ENCODE measurements at places on chromosomes 12 and 14.

DNA sequence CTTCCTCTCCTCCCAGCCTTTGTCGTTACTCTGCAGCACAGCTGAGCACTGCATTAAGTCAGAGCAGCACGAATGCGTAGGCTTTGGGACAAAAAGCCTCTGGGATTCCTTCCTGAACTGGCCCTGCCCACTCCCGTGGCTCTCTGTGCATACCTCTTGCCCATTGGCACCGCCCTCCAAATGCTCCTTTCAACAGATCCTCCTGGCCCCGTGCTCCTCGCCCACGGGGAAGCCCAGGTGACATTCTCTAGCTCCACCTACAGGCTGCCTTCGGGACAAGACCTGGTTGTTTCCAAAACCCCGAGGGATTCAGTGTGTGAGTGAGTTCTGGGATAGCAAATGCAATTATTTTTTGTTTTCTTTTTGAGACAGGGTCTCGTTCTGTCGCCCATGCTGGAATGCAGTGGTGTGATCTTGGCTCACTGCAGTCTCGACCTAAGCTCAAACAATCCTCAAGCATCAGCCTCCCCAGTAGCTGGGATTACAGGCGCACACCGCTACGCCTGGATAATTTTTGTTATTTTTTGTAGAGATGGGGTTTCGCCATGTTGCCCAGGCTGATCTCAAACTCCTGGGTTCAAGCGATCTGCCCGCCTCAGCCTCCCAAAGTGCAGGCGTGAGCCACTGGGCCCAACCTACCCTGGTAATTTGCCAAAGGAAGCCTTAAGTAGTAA, 17.9 kb upstream of the TDRD9 start:
- no peaks in the 10 kb centered on the region for H3K4me1 ChIP-seq
- no peaks in the 10 kb centered on the region for H3K36me3 ChIP-seq
- H3K27ac ChIP-seq: peak overlapping the region; percentile 21
- H3K4me3 ChIP-seq: peak overlapping the region; percentile 48
- no peaks in the 10 kb centered on the region for H3K27me3 ChIP-seq
- peak; percentile 94 for DNase-seq

DNA sequence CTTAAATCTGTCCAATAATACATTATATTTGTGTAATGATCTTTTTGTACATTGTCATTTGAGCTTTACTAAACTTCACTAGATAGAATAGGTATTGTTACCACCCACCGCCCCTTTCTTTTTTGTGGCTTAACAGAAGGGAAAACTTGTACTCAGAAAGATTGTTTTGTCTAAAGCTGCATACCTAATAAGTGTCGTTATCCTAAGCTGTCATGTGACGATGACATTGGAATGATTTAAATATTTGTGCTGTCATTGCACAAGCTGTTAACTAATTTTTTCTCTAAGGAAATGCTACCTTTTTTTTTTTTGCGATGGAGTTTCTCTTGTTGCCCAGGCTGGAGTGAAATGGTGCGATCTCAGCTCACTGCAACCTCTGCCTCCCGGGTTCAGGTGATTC, 3.6 kb downstream of the DIP2B start:
- H3K4me3 ChIP-seq: no peak overlapping the region
- DNase-seq: no peak
- H3K27ac ChIP-seq: no peak overlapping the region
- no peaks in the 10 kb centered on the region for H3K4me1 ChIP-seq
- H3K27me3 ChIP-seq: no peaks in the 10 kb centered on the region

DNA sequence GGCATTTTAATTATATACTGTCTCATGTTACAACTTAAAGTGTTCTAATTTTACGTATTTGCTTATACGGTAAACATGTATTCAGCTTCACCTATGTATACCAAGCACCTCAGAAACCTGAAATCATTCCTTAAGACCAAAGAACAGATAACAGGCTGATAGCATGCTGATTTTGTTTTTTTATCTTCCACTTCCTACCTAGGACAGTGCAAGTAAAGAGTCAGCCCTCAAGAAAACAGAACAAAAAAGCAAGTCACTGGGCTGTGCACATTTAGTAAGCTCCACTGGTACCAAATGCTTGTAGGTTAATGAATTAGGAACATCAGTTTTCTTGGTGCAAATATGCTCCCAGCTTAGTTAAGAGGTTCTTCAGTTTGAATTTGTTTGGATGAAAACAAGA, 611.3 kb downstream of the VRK1 start:
- H3K36me3 ChIP-seq: no peaks in the 10 kb centered on the region
- no peaks in the 10 kb centered on the region for H3K4me1 ChIP-seq
- DNase-seq: no peak
- H3K27me3 ChIP-seq: peaks cover 32% of the 10 kb centered on the region
- no peak overlapping the region for H3K27ac ChIP-seq

GRCh38 chr12:98438656-98439230, 76.6 kb upstream of the TMPO start:
- H3K27ac ChIP-seq: no peak overlapping the region
- H3K36me3 ChIP-seq: no peaks in the 10 kb centered on the region
- H3K27me3 ChIP-seq: no peaks in the 10 kb centered on the region
- no peak overlapping the region for H3K4me3 ChIP-seq
- DNase-seq: no peak
- H3K4me1 ChIP-seq: no peaks in the 10 kb centered on the region

- no peak overlapping the region for H3K27ac ChIP-seq
- no peak overlapping the region for H3K4me3 ChIP-seq
- H3K36me3 ChIP-seq: no peaks in the 10 kb centered on the region
- H3K27me3 ChIP-seq: no peaks in the 10 kb centered on the region
Measured at GRCh38 chr12:39037115-39037514, 131.7 kb upstream of the CPNE8 start.

Data from breast epithelium (tissue), 4 donors.